ENCODE measurements at places on chromosomes 7 and 10. TPM values are rescaled to one million over a fixed set of nuclear protein-coding genes. Genes with fewer than 3 reads are reported as not detected.

ZNF736 gene
- total RNA-seq, result 5.5 TPM

ESYT2 gene
- 94.4 TPM for total RNA-seq

PROSER2 gene
- total RNA-seq, result 1.1 TPM

EPDR1 gene
- 112 TPM for total RNA-seq

TRPV5 gene
- total RNA-seq, result not detected

CDHR1 gene
- total RNA-seq, result under 0.01 TPM

ASAH2B gene
- total RNA-seq, result 2.3 TPM

LSM8 gene
- 35.4 TPM for total RNA-seq

TAS2R3 gene
- 0.85 TPM for total RNA-seq

SUN3 gene
- total RNA-seq, result not detected

TMEM176B gene
- 3.8 TPM for total RNA-seq

MYO3A gene
- not detected for total RNA-seq

EPO gene
- total RNA-seq, result not detected

NUTM2E gene
- total RNA-seq, result under 0.01 TPM

GALNT17 gene
- total RNA-seq, result not detected

C10orf67 gene
- 0.14 TPM for total RNA-seq

UCN3 gene
- total RNA-seq, result not detected

WDR91 gene
- 5.8 TPM for total RNA-seq

STOX1 gene
- total RNA-seq, result 0.14 TPM

SPAM1 gene
- total RNA-seq, result not detected

ZNF32 gene
- total RNA-seq, result 35.8 TPM

NEUROG3 gene
- not detected for total RNA-seq

STX1A gene
- total RNA-seq, result 10.7 TPM

PRF1 gene
- total RNA-seq, result under 0.01 TPM

SPDYE9 gene
- total RNA-seq, result not detected

TEX47 gene
- total RNA-seq, result not detected

CCL24 gene
- total RNA-seq, result 0.28 TPM

NYAP1 gene
- 0.14 TPM for total RNA-seq

SDK1 gene
- total RNA-seq, result 6.5 TPM

NXPH1 gene
- total RNA-seq, result not detected

ABCB1 gene
- total RNA-seq, result 1.7 TPM
